ENCODE measurements at places on chromosomes 5 and 9. TPM values are rescaled to one million over a fixed set of nuclear protein-coding genes. Genes with fewer than 3 reads are reported as not detected.

Gene GGTA1
- total RNA-seq = not detected

Gene TAF11L5
- not detected for total RNA-seq

Gene PCDHB6
- total RNA-seq = not detected

Gene SLC45A2
- total RNA-seq = not detected

Gene C9orf50
- total RNA-seq = not detected

Gene PROB1
- total RNA-seq = not detected

Gene TMEM171
- total RNA-seq = 179 TPM

Gene ECSCR
- 3.6 TPM for total RNA-seq

Gene RELL2
- total RNA-seq = 4.4 TPM

Gene ANKRD34B
- total RNA-seq = not detected

Gene SAXO1
- not detected for total RNA-seq

Gene CCNJL
- 37.6 TPM for total RNA-seq

DNA sequence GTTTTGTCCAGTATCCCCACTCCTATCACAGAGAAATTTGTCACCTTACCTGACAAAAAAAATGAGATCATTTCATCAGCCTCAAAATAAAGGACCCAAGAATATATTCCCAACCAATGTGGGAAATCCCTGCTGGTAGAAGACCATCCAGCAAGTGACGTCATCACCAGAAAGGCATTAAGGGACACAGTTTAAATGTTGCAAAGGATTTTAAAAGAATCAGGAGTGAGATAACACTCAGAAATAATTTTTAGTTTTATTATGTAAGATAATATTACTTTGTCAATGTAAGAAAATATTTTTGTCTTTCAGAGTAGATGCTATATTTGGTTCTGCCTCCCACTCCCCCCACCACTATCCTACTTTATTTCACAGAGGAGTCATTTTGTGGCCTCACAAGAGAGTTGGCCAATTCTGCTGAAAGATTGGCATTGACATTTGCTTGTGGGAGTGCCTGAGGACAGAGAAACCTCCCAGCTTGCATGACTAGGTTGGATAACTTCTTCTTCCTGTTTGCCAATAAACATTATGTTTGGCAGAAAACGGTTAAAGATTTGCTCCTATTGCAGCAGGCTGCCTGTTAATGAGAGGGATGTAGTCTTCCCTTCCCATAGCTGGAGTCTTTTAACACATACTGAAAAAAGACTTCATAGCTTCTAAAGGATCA, 288.6 kb upstream of the DAB2 start:
- DNase-seq = no peak
- peak overlapping the region; percentile 25 for H3K27ac ChIP-seq
- H3K27me3 ChIP-seq = no peaks in the 10 kb centered on the region

DNA sequence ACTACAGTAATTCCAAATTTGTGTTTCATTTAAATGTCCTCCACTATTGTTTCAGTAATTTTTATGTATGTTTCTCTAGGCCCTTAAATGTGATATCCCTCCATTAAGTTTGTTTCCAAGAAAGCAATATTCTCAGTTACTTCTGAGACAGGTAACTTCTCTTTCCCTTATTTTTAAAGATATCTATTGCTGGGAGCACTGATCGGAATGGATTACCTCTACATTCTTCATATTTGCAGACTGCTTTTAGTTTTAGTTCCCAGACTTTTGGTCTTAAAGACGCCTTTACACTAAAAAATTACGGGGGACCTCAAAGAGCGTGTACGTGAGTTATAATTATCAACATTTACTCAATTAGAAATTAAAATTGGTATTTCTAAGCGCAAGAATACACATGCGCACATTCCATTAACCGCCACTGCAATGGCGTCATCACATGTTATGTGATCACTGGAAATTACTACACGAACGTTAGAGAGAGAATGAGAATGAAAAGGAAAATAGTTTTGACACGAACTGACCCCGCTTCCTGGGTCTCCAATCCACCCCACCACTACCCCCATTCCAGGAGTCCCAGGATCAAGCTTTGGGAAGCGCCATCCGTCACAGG, 519 bp upstream of the RAD50 start:
- no peak for DNase-seq
- peak overlapping the region; percentile 89 for H3K27ac ChIP-seq
- no peaks in the 10 kb centered on the region for H3K36me3 ChIP-seq
- H3K4me3 ChIP-seq = peak overlapping the region; percentile 75
- peaks cover 6% of the 10 kb centered on the region for H3K4me1 ChIP-seq
- no peaks in the 10 kb centered on the region for H3K27me3 ChIP-seq

DNA sequence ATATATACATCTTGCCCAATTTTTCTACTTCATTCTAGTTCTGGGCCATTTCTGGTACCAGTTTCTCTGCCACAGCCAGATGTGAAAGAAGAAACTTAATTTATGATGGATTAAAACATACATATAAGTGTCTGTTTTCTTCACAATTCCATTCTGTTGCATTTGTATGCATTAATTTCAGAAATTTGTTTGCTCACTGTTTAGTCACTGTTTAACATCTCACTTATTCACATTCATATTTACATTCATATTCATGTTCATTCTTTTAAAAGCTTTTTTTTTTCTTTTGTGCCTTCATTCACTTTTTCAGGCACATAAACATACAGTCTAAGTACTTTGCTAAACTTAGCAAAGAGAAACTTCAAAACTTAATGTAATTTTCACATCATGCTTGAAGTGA, 684.0 kb upstream of the CDH9 start:
- H3K4me3 ChIP-seq = no peak overlapping the region
- H3K36me3 ChIP-seq = no peaks in the 10 kb centered on the region
- DNase-seq = no peak
- H3K27me3 ChIP-seq = no peaks in the 10 kb centered on the region

DNA sequence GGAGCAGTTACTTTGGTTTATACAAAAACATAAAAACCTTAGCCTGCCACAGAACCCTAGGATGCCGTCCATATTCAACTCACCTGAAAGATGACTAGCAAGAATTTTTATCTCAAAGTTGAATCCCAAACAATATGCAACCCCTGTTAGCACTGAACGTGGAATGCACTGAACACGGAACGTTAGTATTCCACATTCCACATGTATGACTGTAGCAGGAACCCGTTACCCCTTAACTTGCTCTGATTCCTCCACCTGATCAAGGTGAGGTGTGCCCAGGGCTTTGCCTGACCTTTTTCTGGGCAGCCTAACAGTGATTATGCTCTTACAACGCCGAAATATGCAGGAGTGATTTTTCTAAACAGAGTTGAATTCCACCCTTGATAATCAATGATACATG, 43.7 kb downstream of the AK8 start:
- no peaks in the 10 kb centered on the region for H3K36me3 ChIP-seq
- H3K27ac ChIP-seq = no peak overlapping the region
- no peak overlapping the region for H3K4me3 ChIP-seq

- no peaks in the 10 kb centered on the region for H3K27me3 ChIP-seq
- no peak overlapping the region for H3K4me3 ChIP-seq
- H3K36me3 ChIP-seq = no peaks in the 10 kb centered on the region
- DNase-seq = peak; percentile 46
- peaks cover 6% of the 10 kb centered on the region for H3K4me1 ChIP-seq
Measured at GRCh38 chr5:107467137-107467932, 203.4 kb downstream of the EFNA5 start.

- no peak overlapping the region for H3K27ac ChIP-seq
- DNase-seq = no peak
- no peaks in the 10 kb centered on the region for H3K4me1 ChIP-seq
- H3K4me3 ChIP-seq = no peak overlapping the region
- no peaks in the 10 kb centered on the region for H3K36me3 ChIP-seq
- H3K27me3 ChIP-seq = no peaks in the 10 kb centered on the region
Measured at GRCh38 chr5:93929131-93929530, 187.7 kb upstream of the POU5F2 start.

- H3K27me3 ChIP-seq = no peaks in the 10 kb centered on the region
- H3K4me1 ChIP-seq = peaks cover 18% of the 10 kb centered on the region
- peak; percentile 71 for DNase-seq
- H3K36me3 ChIP-seq = no peaks in the 10 kb centered on the region
- peak overlapping the region; percentile 58 for H3K27ac ChIP-seq
- H3K4me3 ChIP-seq = no peak overlapping the region
Measured at GRCh38 chr9:123686131-123686828, 243.6 kb downstream of the DENND1A start.

DNA sequence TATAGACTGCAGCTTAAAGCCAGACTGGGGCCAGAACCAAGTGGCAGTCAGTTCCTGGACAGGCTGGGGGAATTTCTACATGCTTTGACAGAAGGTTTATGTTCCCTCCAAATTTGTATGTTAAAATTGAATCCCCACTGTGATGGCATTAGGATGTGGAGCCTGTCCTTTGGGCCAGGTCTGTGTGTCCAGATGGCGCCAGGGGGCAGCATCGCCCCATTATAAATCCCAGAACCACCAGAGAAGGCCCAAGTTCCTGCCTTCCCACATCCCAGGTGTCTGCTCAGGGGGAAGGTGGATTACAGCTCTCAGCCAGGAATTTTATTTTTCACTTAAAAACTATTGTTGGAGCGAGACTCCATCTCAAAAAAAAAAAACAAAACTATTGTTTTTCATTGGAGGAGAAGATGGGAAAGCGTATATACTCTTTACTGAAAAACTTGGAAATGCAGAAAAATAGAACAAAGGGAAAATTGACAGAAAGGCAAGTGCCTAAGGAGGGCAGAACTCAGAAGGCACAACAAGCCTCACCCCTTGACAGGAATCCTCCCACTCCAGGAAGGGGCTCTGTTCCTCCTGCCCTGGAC, 5.0 kb downstream of the IL3 start:
- no peaks in the 10 kb centered on the region for H3K27me3 ChIP-seq
- no peaks in the 10 kb centered on the region for H3K4me1 ChIP-seq
- no peak overlapping the region for H3K4me3 ChIP-seq
- DNase-seq = peak; percentile 50

DNA sequence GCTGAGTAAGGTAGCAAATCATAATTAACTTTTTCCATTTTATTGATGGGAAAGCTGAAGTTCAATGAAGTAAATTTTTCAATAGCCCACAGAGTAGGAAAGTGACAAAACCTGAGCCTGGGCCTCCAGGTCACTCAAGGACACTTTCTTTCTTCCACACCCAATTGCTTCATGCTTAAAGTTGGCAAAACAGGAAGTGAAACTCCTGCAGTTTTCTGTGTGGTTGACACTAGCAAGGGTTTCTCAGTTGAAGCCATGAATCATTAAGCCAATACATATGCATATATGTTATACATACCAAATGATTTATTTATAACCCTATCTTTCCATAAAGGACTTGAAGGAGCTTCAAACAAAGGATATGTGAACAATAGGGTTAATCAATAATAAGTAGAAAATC, 13.9 kb downstream of the TLR4 start:
- no peak overlapping the region for H3K27ac ChIP-seq
- H3K4me1 ChIP-seq = peaks cover 25% of the 10 kb centered on the region
- H3K27me3 ChIP-seq = no peaks in the 10 kb centered on the region
- DNase-seq = peak; percentile 20
- H3K4me3 ChIP-seq = no peak overlapping the region

- DNase-seq = no peak
- peak overlapping the region; percentile 50 for H3K27ac ChIP-seq
Measured at GRCh38 chr9:121658166-121658565, 6.7 kb downstream of the DAB2IP start.

DNA sequence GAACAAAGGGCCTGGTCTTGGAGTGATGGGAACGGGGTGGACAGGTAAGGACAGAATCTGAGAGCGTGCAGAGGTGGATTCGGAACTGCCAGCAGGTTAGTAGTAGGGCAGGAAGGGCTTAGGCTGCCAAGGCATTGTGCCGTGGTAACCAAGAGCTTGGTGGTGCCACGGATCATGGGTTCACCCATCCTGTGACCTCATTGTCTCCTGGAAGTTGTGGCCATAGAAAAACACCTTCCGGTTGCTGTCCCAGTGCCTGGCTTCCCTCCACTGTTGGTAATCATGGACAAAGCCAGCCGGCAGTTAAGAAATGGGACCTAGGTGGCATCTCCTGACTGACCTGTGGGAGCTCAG, 42.5 kb upstream of the CFAP157 start:
- no peak for DNase-seq
- no peak overlapping the region for H3K4me3 ChIP-seq
- H3K27me3 ChIP-seq = no peaks in the 10 kb centered on the region
- no peak overlapping the region for H3K27ac ChIP-seq

GRCh38 chr9:30582240-30582639, 1802.2 kb upstream of the ACO1 start:
- no peak overlapping the region for H3K4me3 ChIP-seq
- no peaks in the 10 kb centered on the region for H3K36me3 ChIP-seq
- no peaks in the 10 kb centered on the region for H3K4me1 ChIP-seq
- no peak overlapping the region for H3K27ac ChIP-seq
- H3K27me3 ChIP-seq = no peaks in the 10 kb centered on the region

DNA sequence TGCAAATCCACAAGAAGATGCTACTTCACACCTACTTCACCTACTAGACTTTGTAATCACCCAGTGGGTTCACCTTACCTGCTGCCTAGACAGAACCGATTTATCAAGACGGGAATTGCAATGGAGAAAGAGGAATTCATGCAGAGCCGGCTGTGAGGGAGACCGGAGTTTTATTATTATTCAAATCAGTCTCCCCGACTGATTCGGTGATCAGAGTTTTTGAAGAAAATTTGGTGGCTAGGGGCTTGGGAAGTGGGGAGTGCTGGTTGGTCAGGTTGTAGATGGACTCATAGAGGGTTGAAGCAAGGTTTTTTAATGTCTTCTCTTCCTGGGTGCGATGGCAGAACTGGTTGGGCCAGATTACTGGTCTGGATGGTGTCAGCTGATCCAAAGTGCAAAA, 23.4 kb downstream of the SFXN1 start:
- no peak overlapping the region for H3K27ac ChIP-seq
- H3K4me1 ChIP-seq = no peaks in the 10 kb centered on the region
- DNase-seq = no peak
- H3K4me3 ChIP-seq = no peak overlapping the region
- H3K27me3 ChIP-seq = no peaks in the 10 kb centered on the region

- no peaks in the 10 kb centered on the region for H3K36me3 ChIP-seq
- H3K27ac ChIP-seq = no peak overlapping the region
- no peak for DNase-seq
- H3K27me3 ChIP-seq = no peaks in the 10 kb centered on the region
Measured at GRCh38 chr9:17928228-17928627, 349.4 kb downstream of the SH3GL2 start.

- no peaks in the 10 kb centered on the region for H3K36me3 ChIP-seq
- no peak for DNase-seq
- H3K4me1 ChIP-seq = no peaks in the 10 kb centered on the region
- no peak overlapping the region for H3K4me3 ChIP-seq
Measured at GRCh38 chr9:98923451-98924123, 20.1 kb upstream of the COL15A1 start.

GRCh38 chr9:105503881-105504280, 54.0 kb upstream of the FKTN start:
- DNase-seq = no peak
- no peaks in the 10 kb centered on the region for H3K36me3 ChIP-seq

- no peaks in the 10 kb centered on the region for H3K27me3 ChIP-seq
- no peaks in the 10 kb centered on the region for H3K36me3 ChIP-seq
- no peak overlapping the region for H3K4me3 ChIP-seq
- H3K4me1 ChIP-seq = no peaks in the 10 kb centered on the region
Measured at GRCh38 chr5:133668458-133668857, 56.1 kb upstream of the FSTL4 start.

- no peaks in the 10 kb centered on the region for H3K27me3 ChIP-seq
- no peak overlapping the region for H3K4me3 ChIP-seq
- no peak overlapping the region for H3K27ac ChIP-seq
Measured at GRCh38 chr9:38051780-38052546, 17.1 kb downstream of the SHB start.

Data from transverse colon (tissue), 4 donors.